ENCODE measurements at places on chromosomes 4 and X.
A peak's percentile ranks its signal among the peaks of the same experiment; 100 is the strongest.

DNA sequence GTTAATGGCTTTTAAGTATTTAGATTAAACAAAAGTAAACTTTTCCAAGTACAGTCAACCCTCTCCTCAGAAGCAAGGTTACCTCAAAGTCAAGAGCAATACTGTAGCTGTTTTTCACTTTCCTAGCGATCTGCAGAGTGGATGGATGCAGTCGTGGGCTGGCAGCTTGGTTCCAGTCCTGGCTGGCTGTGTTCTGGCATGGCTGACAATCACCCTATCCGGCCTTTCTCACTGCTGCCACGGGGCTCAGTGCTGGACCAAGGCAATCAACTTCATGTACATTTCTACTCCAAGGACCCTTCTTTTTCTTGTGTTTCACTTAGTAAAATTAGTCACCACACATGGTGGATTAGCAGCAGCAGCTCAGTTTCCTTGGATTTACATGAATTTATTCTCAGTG is 208.3 kb downstream of the GABRB1 start:
- DNase-seq, result no peak

- no peak for DNase-seq
Observed at GRCh38 chrX:20212486-20213089, 54.1 kb downstream of the RPS6KA3 start.

- peak; percentile 56 for DNase-seq
Observed at GRCh38 chrX:1466971-1467561, 14.4 kb upstream of the ASMTL start.

- DNase-seq, result no peak
Observed at GRCh38 chr4:76717431-76717830, 180.5 kb downstream of the SOWAHB start.

DNA sequence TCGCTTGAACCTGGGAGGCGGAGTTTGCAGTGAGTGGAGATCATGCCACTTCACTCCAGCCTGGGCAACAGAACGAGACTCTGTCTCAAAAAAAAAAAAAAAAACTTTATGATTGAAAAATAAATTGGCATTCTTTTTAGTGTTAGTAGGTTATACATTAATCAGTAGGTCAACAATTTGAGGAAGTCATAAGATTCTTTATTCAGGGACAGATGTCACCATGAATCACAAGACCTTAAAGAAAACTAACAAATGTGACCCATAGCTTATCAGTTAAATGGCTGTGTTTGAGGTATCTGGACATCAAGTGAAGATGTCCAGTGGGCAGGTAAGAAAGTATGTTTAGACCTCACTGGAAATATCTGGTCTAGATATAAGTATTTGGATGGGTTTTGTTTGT is 9.3 kb upstream of the PRMT9 start:
- no peak for DNase-seq

DNA sequence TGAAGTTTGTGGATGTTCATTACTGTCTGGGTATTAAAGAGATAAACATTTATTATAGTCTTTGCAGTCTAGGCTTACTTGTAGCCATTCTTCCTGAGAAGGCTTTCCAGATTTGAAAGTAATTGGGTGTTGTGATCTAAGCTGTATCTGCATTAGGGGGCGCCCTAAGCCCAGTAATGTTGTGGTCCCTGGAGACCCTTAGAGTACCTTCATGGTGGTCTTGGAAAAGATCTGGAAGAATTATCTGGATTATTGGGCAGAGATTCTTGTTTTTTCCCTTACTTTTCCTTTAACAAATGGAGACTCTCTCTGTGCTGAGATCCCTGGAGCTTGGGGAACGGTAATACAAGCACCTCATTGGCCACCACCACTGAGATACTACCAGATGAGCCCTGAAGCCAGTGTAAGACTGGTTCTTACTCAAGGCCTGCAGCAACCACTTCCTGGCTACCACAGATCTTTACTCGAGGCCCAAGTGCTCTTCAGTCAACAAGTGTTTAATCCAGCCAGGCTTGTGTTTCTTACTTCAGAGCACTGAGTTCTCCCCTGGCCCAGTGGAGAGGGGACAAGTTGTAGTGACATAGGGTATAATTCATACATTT is 63.1 kb downstream of the RTL3 start:
- DNase-seq, result no peak

GRCh38 chrX:68658530-68658929 is 11.1 kb downstream of the STARD8 start:
- no peak for DNase-seq

DNA sequence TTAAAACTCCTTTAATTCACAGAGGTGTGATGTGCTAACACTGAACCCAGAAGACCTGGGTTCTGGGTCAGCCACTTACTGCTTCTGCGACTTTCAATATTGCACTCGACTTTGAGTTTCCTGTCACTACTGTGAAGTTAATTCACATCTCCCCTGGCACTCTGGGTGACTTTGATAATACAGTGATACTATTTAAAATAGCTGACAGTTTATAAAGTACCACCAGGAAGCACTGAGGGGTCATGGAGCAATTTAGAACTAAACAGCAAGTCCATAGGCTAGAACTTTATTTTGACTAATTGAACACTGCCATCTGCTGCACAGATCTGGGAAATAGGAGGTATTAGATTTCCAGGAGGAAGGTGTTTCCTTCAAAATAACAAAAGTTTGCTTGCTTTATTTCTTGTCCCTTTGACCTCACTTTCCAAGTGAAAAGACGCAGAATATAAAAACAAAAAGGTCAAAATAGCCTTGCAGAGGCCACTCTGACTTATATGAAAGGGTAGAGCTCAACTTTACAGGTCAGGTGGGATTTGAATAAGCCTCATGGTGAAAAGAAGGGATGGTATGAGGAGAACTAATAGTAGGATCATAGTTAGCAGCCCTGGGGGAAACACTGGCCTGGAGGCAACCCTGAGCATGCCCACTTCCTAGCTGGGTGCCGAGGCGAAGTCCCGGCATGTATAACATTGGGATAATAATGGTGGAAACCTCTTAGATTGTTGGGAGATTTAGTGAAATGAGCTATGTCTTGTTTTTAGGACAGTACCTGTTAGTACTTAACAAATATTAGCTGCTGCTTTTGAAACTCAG is 53.4 kb downstream of the ZNF518B start:
- no peak for DNase-seq

DNA sequence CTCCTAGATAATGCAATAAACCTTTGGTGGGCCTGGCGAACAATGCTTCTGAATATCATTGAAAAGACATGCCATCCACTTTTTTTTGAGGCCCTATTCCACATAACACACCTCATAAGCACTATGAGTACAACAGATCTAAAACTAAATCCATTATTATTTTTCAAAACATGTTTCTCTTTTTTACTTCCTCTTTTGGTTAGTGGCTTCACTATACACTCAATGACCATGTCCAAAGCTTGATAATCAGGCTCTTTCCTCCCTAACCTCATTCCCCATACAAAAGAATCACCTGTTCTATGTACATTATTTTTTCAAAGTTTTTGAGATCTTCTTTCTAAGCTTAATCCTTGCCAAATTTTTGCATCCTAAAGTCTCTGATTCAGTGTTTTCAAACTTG is 20.4 kb upstream of the NPY2R start:
- DNase-seq, result no peak

- DNase-seq, result peak; percentile 58
Observed at GRCh38 chr4:48909697-48910096, 3.1 kb upstream of the OCIAD2 start.

DNA sequence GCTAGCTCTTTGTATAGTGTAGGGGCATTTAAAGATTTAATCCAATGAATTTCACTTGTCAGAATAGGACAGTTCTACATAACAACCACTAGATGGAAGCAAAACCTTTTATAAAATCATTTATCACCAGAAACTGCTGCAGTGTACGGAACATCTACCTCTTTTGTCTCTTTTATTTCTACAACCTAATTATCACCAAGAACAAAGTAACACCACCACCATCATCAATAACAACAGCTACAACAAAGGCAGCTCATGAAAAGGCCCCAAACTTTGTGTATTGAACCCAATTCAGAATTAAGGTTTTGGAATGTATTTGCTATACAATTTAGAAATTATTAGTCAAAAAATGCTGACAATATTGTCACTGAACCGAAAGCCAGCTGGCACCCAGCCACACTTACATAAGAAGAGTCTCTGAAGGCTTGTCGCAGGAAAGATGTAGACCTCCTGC is 260.9 kb upstream of the RPS6KA3 start:
- DNase-seq, result no peak

GRCh38 chrX:1464041-1464970 is 11.6 kb upstream of the ASMTL start:
- no peak for DNase-seq

GRCh38 chr4:32133141-32133540 is 1413.0 kb downstream of the PCDH7 start:
- no peak for DNase-seq

DNA sequence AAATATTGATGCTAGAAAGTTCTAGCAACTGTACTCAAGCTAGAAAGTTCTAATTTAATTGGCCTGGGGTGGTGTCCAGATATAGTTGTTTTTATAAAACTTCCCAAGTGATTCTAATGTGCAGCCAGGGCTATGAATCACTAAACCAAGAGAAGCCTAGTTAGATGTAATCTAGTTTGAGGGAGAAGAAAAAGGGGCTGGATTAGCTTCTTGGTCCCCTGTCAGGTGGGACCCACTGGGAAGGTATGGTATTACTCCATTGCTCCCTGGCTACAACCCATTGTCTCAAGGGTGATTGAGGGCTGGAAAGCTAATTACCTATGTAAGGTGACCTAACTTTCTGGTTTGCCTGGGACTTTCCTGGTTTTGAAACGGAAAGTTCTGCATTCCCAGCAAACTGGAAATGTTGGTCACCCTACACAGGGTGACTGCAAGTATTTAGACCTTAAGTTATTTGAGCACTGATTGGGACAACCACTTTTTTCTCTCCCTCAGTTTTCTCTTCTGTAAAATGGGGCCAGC is 23.9 kb upstream of the MSN start:
- DNase-seq, result no peak

GRCh38 chrX:152861116-152861515 is 30.3 kb downstream of the NSDHL start:
- DNase-seq, result no peak

DNA sequence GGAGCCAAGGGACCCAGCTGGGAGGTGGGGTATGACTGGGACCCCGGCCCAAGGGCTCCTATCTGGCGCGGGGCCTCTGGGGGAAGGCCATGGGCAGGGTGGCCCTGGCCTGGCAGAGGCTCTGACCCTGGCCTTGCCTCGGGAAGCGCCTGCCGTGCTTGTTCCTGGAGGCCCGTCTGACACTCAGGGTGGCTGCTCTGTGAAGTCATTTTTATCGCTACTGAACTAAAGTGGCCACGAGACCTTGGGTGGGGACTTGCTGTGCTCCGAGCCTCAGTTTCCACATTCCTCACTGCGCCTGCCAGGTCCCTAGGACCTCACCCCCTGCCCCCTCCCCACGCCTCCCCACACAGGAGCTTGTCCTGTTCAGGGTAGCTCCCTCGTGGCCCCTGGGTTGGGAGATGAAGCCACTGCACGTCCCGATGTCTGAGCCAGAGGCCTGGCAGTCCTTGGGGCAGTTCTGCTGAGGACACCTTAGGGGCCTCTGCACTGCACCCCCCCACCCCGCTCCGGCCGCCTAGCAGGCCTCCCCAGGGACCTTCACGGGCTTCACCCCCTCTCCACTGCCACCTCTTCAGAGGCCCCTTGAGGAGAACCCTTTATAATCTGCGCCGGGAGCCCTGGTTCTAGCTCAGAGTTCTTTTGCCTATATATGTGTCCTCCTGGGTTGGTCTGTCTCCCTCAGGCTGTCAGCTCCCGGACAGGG is 639 bp upstream of the SORCS2 start:
- no peak for DNase-seq

Measured in activated T-cell treated with anti-CD3 and anti-CD28 coated beads, Interleukin-2, amount 50 U/mL, for 24 hours (primary cell).